Esophagus squamous epithelium (tissue), 5 donors: ENCODE measurements at places on chromosomes 5 and 9.

- DNase-seq, result no peak
Measured at GRCh38 chr5:176789873-176790615, 20.3 kb upstream of the UNC5A start.

DNA sequence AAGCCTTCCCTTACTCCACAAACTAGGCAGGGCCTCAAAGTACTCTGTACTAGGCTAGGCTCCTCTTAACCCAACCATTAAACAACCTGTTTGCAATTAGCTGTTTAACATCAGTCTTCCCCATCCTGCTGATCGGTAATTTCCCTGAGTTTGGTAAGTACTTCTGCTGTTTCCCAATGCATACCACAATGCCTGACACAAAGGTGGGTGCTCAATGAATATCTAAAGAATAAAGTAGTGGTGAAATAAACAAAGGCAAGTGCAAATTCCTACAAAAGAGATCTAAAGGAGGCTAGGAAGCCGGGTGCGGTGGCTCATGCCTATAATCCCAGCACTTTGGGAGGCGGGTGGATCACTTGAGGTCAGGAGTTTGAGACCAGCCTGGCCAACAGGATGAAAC is 25.0 kb downstream of the FBXW2 start:
- DNase-seq, result no peak

DNA sequence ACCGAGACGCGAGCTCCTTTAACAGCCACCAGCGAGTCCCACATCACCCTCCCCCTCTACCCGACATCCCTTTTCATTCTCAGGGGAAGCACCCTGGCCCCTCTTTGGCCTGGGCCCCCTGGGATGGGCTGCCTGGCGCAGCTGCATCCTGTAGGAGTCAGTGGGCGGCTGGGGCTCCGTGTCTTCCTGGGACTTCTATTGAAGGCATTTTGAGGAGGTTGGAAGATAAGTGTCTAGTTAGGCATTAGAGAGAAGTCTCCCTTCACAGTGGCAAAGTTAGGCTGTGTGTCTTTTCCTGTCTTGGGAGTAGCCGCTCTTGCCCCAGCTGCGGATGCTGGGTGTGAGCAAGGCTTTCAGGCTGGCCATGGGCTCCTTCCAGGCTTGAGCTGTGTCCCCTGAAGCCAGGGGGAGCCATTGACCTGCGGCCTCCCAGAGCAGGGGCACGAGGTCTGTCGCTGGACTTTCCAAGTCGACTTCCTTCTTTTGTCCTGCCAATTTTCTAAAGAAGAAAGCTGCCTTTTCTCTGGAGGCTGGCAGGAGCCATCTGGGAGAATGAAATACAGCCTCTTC is 18.6 kb upstream of the NKD2 start:
- DNase-seq, result no peak

- DNase-seq, result no peak
Measured at GRCh38 chr5:131242728-131243255, 21.1 kb upstream of the CDC42SE2 start.

DNA sequence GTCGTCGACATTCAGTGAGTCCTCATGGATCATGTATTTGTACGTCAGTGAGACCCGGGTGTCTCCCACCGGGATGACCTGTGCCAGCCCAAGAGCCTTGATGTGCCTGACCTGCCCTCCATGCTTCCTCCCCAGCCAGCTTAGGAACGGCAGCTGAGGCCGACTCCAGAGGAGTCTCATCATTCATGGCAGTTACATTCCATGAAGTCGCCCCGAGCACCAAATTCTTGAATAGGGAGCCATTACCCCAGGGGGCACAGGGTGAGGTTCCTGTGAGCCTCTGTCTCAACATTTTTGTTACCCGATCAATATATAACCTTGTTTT is 67.8 kb downstream of the ZNF354C start:
- no peak for DNase-seq

DNA sequence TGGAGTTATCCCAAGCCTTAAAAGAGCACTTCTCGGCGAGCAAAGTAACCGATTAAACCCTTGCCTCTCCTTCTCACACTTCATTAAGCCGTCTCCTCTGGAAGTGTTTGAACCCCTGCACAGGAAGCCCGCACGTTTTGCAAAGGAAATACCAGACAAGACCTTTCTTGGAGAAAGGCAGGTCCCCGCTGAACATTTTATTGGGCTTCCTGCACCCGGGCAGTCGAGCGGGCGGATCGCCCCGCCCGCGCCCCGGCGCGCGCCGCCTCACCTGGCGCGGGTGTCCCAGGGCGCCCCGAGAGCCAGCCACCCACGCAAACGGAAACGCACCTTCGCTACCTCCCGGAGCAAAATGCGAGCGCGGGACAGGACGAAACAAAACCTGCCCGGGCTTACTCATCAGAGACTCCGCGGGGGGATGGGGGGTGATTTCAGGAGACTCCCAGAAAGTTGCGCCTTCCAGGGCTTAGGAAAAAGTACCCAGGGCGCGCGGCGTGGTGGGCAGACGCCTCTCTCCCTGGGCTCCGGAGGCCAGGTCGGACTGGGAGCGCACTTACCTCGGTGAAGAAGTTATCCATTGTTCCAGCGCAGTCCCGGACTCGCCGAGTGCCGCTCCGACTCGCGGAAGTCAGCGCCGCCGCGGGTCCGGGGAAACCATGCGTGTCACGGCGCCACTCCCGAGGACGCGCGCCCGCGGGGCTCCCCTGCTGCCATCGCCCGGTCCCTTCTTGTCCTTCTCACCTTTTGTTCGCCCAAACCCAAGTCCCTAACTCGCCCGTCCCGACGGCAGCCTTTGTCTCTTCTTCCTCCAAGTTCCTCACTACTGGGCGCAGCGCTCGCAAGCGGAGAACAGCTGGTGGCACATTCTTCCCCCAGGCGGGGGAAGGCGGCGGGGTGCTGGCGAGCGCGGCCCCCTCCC is 598 bp downstream of the MYO10 start:
- DNase-seq, result peak; percentile 4

GRCh38 chr5:14243766-14244165 is 100.6 kb downstream of the TRIO start:
- no peak for DNase-seq

DNA sequence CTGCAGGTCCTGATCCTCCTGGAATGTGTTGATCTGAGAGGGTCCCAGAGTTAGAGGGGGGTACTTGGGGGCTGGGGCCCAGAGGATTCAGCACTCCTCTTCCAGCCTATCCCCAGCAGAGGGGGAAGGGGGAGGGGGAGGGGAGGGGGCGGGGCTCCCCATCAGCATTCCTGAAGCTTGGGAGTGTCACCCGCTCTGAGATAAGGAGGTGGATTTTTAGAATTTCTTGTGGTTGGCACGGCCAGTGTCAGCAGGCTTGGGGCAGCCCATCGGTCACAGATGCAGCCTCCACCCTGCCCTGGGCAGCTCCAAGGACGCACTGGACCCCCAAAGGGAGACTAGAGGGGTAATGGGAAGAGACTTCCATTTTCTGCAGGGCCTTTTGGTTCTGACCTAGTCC is 5.3 kb downstream of the FGF18 start:
- DNase-seq, result no peak

DNA sequence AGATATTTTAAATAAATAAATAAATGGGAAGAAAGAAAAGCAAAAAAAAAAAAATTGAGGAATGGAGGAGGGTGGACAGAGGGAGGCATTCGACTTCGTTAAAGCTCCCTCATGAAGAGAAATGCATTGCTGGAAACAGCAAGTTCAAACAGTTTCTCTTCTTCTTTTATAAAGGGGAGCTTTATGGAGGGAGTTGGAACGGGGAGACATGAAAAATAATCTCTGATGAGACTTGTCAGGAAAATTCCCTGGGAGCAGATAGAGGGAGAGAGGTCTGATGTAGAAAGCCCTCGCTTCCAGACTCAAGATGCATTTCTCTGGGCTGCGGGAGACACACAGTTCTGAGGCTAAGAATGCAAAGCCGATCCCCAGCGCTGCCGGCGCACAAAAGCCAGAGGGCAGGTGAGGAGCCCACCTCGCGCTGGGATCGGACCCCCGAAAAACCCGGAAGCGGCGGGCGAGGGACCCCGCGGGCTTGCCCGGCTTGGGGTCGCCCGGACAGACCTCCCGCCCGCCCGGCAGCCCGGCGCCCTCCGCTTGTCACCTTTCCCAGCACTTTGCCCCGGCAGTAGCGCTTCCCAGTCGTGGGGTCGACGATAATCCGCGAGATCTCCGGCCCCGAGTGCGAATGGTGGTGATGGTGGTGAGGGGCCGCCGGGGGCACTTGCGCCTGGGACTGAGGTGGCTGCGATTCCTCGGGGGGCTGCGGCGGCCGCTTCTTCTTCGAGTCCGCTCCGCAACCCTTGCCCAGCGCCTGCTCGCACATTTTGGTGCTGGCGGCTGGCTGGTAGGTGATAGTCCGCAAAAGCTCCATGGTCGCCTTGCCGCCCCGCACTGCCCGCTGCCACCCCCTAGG is 512 bp downstream of the PLK2 start:
- DNase-seq, result no peak

DNA sequence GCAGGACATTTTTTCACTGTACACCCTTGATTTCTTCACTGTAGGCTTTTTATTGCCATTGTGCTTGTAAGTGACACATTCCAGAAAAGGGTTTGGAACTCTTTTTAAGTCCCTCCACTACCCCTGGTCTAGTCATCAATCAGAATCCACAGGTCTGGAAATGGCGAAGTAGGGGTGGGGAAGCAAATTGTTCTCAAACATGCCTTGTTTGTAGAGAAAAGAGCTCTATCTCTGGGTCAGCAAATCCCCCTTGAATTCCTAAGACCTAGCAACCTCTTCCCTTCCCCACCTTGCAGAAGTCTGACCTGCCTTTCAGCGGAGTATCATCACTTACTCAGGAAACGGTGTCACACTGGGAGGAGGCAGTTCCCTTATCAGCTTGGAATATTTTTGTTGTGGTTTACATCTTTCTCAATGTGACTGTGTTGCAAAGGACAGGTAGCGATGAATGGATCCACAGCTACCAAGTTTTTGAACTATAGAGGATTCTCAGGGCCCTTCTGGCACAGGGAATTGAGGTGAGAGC is 3.2 kb downstream of the SH3RF2 start:
- no peak for DNase-seq

- no peak for DNase-seq
Measured at GRCh38 chr5:73236541-73237128, 63.6 kb downstream of the TMEM174 start.

GRCh38 chr5:143350341-143350740 is 53.1 kb downstream of the NR3C1 start:
- no peak for DNase-seq

GRCh38 chr5:174335682-174336364 is 290.3 kb downstream of the NSG2 start:
- no peak for DNase-seq

- DNase-seq, result no peak
Measured at GRCh38 chr9:71910650-71911060, 338 bp downstream of the ABHD17B start.

GRCh38 chr5:116347657-116348056 is 227.0 kb downstream of the SEMA6A start:
- DNase-seq, result no peak

DNA sequence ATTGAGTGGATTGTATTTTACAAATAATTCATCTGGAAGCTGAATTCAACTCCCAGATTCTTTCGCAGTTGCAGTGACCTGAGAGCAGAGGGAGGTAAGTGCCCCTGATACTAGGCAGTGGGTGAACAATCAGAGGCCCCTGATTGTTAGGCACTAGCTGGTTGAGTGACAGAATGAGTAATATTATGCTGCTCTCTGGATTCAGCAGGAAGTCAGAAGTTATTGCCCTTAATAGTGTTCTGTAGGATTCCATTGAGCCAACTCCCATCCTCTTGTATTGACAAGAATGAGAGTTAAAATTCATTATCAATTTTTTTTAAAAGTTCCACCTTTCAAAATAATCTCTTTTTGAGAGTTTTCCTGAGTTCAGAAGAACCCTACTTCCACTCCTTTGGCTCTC is 301.2 kb downstream of the DTWD2 start:
- DNase-seq, result no peak

DNA sequence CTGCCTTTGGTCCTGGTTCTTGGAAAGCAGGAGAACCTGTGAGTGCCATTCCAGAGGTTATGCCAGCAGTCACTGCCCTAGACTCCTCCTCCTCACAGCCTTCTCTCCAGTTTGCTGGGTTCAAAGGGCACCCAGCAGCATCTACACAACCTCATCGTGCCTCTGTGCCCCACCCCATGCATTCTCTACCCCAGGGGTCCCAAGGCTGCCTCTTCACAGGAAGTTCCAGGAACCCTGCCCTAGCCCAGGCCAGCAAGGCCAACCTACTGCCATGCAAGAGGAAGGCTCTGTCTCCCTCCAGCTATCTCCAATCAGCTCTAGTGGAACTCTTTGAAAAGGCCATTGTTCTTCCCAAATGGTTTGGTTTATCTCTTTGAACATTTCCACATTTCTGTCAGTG is 21.2 kb downstream of the ENC1 start:
- DNase-seq, result no peak

DNA sequence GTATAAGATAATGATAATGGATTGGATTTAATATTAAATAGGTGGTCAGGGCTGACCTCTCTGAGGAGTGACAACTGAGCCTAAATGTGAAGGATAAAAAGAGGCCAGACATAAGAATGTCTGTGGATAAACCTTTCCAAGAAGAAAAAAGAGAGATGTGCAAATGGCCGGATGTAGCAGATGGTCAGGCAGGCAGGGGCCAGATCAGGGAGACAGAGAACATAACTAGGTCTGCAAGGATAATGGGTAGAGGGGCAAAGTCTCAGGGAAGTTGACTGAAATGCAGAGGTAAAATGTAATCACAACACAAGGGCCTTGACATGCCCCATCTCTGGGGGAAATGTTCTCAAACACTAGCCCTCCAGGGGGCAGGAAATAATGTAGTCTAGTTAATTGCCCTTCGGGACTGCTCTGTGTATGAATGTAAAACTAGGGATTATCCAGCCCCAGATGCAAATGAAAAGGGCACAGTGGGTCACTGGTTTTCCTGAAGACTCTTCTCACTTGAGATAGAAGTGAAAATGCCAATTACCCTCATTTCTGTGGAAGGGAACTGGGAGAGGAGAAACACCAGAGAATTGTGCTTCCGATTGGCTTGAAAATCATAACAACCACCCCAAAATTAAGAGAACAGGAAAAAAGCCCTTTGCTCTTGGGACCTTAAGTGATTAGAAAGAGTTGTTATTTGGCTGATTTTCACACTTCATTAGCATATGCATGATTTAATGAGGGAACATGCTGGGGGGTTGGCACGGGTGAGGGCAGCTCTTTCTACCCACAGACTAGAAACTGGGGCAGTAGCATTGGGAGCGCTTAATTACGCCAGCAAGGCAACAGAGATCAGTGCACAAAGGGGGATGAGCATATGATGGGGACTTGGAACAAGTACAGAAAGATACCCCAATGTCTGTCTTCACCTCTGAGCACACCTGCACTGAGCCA is 88.6 kb downstream of the PPP2R2B start:
- DNase-seq, result no peak
